ENCODE measurements at places on chromosomes 16 and 17. TPM values are rescaled to one million over a fixed set of nuclear protein-coding genes. Genes with fewer than 3 reads are reported as not detected.

CHST5 gene
- total RNA-seq: not detected

HOXB7 gene
- 11.4 TPM for total RNA-seq

HBA2 gene
- 0.42 TPM for total RNA-seq

VPS9D1 gene
- 7.3 TPM for total RNA-seq

LLGL2 gene
- 14.8 TPM for total RNA-seq

NATD1 gene
- 4.1 TPM for total RNA-seq

CDT1 gene
- total RNA-seq: 5.8 TPM

IFT20 gene
- total RNA-seq: 61.4 TPM

MBTPS1 gene
- total RNA-seq: 120 TPM

PRSS21 gene
- total RNA-seq: 1.0 TPM

CCDC78 gene
- 0.65 TPM for total RNA-seq

CRISPLD2 gene
- 1.0 TPM for total RNA-seq

QPRT gene
- total RNA-seq: 0.28 TPM

PHOSPHO1 gene
- total RNA-seq: not detected

KRT9 gene
- total RNA-seq: not detected

VAMP2 gene
- total RNA-seq: 5.2 TPM

FBXW10 gene
- not detected for total RNA-seq

TVP23A gene
- not detected for total RNA-seq

GPATCH8 gene
- 20.7 TPM for total RNA-seq

SPN gene
- not detected for total RNA-seq

CHMP6 gene
- total RNA-seq: 19.2 TPM

KRT12 gene
- not detected for total RNA-seq

ZNF286A gene
- 44.9 TPM for total RNA-seq

PPM1E gene
- 0.14 TPM for total RNA-seq

SMPD3 gene
- total RNA-seq: 0.17 TPM

GJD3 gene
- total RNA-seq: 4.3 TPM

ZG16 gene
- not detected for total RNA-seq

PRR15L gene
- total RNA-seq: not detected

RFWD3 gene
- total RNA-seq: 19.4 TPM

CLDN6 gene
- total RNA-seq: not detected

RUNDC1 gene
- 10.1 TPM for total RNA-seq
